ENCODE measurements at places on chromosomes 2 and 18.

- no peak for DNase-seq
These were observed 79.8 kb upstream of the FHL2 start for GRCh38 chr2:105478670-105479069.

DNA sequence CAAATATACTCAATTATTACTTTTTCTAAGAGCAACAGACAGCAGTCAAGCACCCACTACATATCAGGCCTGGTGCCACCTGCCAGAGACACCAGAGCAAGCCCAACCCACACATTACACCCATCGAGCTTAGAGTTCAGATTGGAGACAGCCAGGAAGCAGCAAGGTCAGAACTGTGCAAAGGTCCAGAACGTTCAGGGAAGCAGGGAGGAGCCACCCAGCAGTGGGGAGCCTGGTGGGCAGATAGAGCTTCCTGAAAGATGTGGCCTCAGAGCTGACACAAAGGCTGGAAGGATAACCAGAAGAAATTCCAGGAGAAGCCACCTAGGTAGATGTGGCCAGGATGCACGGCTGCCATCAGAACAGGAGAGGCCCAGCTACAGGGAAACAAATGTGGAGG lies 440.5 kb upstream of the ID2 start:
- no peak for DNase-seq

GRCh38 chr2:121254748-121255147 lies 30.3 kb downstream of the TFCP2L1 start:
- DNase-seq = no peak

- DNase-seq = peak; percentile 78
These were observed at the start of gene MSL3B for GRCh38 chr2:233867993-233868532. MSL3B (minus strand) TSS chr2:233868386.

DNA sequence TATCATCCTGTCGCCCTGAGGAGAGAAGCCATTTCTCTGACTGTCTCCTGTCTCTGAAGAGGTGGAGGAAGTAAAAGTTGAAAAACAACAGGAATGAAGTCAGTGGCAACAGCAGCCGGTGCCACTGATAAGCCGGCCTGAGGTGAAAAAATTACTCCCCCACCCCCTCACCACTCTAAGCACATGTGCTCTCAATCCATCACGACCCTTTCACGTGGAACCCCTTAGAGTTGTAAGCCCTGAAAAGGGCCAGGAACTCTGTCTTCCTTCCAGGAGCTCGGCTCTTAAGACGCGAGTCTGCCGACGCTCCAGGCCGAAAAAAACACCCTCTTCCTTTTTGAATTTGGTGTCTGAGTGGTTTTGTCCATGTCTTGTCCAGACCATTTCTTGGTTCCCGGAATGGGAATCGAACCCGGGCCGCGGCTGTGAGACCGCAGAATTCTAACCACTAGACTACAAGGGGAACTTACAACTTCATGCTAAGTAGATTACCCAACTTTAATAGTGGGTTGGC lies 40.7 kb upstream of the TRIM43 start:
- DNase-seq = no peak

DNA sequence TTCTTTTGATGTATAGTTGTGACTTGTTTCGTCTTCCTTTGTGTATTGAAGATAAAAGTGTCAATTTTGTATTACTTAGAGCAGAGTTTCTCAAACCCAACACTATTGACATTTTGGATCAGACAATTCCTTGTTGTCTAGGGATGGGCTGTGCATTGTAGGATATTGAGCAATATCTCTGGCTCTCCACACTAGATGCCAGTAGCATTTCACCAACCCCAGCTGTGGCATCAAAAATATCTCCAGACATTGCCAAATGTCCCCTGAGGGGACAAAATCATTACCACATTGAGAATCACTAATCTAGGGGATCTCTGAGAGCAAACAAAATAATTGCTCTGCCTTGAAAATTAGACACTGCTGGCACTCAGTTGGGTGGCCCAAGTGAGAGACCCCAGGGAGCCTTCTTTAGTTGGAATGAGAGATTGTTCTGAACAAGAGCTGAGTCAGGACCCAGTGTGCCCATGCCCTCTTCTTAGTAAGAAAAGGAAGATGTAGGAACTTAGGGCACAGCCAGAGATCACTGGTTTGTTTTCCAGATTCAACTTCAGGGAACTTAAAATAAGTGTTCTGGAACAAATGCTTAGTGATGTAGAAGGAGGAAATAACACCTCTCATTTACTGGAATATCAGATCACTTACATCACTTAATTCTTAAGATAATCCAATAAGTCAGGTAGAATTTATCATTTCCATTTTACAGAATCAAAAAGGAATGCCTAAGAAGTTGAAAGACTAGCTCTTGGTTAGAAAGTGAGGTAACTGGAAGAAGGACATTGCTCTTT lies 466.6 kb upstream of the TNP1 start:
- DNase-seq = no peak

- no peak for DNase-seq
These were observed 126.3 kb downstream of the ALPK2 start for GRCh38 chr18:58502628-58503027.

All from HTR-8/SVneo (cell line).